ENCODE measurements at places on chromosomes 4 and X.

DNA sequence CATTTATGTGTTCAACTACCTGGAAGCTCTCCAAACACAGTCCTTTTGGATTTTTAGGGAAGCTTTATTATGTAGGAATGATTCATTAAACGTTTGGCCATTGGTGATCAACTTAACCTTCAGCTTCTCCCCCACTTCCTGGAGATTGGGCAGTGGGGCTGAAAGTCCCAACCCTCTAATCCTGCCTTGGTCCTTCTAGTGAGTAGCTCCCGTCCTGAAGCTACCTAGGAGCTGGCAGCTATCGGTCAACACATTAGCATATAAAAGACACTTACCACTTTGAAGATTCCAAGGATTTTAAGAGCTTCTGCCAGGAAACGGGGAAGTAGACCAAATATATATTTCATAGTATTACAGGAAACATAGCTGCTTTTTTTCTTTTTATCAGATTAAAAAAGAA is 69.7 kb downstream of the MCUB start:
- DNase-seq = no peak

DNA sequence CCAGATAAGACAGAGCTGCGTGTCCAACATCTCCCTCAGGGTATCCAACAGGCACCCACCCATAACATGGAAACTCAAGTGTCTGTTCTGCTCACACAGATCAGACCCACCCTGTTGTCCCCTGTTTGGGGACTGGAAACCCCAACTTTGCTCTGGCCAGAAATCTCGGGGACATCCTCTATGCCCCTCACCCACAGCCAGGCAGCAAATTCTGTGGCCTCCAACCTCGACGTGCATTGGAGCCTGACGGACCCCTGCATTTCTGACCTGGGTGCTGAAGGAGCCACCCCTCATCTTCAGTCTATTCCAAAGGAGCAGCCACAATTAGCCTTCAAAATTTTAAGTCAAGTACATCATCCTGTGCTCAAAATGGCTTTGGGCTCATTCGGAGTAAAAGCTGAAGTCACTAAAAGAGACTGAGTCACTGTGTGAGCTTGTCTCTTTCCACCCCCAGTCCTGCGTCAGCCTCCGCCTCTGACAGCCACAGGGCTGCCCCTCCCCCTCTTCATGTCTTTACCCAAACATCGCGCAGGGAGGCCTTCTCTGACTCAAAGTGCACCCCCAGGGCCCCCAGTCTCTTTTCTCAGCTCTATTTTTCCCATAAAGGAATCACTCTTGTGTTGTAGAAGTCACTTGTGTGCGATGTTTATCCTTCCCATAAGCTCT is 24.4 kb upstream of the PDE6B start:
- no peak for DNase-seq

DNA sequence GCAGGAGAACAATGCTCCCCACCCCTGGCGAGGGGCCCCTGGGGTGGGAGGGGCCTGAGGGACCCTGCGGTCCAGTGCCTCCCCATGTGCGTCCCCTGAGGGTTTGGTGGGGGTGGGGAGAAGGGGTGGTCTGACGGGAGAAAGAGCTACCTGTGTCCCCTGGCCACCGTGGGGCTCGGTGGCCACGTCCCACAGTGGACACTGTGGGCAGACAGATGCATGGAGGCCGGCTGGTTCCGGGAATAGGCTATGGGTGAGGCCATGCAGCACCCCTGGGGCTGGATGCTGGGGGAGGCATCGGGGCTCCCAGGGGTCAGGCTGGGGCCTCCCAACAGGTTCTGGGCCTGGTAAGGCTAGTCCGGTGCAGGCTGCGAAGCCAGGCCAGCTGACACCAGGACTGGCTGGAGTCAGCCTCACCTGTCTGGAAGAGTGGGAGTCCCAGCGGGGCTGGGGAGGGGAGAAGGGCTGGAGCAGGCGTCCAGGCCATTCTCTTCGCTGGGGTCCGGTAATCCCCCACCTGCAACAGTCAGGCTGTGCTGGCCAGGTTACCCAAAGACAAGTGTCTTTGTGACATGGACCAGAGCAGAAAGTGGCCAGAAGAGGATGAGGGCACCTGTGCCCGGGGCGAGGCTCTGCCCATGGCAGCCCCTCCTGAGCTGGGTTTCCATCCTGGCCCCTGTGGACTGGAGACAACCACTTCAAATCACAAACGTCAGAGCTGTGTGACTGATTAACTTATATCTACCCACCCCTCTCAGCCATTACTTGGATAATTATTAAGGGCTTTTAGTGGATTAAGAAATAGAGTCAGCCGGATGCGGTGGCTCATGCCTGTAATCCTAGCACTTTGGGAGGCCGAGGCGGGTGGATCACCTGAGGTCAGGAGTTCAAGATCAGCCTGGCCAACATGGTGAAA is 1.4 kb upstream of the FAM53A start:
- DNase-seq = no peak

- no peak for DNase-seq
Measured at GRCh38 chr4:138190452-138190858, 51.7 kb downstream of the SLC7A11 start.

DNA sequence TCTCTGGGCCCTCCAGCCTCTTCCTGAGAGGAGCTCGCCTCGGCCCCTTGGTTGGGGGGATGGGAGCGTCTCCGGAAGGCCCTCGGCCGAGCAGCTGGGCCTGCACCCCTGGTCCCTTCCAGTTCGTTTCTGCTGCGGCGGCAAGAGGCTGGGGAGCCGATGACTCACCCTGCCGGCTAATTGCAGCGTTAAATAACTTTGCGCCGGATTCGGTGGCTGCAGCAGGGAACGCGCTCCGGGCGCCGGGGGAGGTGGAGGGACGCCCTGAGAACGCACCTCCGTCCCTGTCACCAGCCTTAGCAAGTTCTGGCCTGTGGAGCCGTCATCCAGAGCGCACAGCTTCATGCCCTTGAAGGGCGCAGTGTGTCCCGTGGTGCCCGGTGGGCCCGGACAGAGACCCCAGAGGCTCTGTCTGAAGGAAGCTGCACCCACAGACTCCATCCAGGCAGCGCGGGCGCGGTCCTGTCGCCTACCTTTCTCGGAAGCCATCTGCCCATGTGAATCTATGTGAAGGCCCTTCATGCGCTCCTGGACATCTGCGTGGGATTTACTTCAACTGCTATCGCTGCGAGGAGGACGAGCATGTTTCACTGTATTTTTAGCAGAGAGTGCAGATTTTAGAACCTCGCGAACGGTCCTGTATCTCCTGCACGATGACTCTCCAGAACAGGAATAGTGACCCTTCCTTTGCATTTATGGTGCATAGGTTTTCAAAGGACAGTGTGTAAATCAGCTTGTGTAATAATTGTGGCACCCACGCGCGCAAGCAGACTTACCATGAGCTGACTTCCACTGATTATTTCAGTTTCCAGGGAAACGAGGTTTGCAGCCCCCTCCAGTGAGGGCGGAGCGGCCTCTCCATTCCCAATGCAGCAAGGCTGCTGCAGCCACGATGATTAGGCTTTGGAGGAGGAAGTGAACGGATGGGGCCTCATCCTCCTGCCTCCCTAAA is 1.7 kb upstream of the TMEM271 start:
- DNase-seq = peak; percentile 14
